T-helper 1 cell (primary cell): ENCODE measurements at places on chromosomes 7 and 10.
A peak's percentile ranks its signal among the peaks of the same experiment; 100 is the strongest.

DNA sequence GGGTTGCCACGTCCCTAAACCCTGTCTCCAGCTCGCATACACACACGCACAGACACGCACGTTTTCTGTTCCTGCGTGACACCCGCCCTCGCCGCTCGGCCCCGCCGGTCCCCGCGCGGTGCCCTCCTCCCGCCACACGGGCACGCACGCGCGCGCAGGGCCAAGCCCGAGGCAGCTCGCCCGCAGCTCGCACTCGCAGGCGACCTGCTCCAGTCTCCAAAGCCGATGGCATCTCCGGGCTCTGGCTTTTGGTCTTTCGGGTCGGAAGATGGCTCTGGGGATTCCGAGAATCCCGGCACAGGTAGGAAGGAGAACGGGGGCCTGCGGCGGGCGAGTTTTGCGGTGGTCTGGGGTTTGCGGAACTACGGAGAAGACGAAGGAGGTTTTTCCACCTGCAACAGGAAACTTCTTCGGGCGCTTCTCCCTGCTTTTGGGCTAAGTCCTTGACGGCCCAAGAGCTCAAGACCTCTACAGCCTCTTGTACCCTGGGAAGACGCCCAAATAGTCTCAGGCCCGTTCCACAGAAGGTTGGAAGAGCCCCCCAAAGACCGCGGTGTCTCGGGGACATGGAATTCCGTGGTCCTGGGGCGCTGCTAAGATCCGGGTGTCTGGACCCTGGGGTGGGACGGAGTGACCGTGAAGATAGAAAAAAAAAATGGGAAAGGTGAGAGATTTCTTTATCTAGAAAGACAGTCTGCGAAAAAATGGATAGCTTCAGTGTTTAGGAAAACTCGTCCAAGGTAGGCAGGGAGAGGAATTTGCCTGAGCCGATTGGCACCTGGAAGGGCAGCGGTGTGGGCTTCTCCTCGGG, at the start of gene GAD2:
GAD2 (plus strand) TSS at position 190 of the 811 bp plus-strand sequence; CDS start at position 226, 36 bp downstream.
- DNase-seq, result no peak

GRCh38 chr7:133843341-133843740, 283.8 kb upstream of the LRGUK start:
- no peak for DNase-seq

DNA sequence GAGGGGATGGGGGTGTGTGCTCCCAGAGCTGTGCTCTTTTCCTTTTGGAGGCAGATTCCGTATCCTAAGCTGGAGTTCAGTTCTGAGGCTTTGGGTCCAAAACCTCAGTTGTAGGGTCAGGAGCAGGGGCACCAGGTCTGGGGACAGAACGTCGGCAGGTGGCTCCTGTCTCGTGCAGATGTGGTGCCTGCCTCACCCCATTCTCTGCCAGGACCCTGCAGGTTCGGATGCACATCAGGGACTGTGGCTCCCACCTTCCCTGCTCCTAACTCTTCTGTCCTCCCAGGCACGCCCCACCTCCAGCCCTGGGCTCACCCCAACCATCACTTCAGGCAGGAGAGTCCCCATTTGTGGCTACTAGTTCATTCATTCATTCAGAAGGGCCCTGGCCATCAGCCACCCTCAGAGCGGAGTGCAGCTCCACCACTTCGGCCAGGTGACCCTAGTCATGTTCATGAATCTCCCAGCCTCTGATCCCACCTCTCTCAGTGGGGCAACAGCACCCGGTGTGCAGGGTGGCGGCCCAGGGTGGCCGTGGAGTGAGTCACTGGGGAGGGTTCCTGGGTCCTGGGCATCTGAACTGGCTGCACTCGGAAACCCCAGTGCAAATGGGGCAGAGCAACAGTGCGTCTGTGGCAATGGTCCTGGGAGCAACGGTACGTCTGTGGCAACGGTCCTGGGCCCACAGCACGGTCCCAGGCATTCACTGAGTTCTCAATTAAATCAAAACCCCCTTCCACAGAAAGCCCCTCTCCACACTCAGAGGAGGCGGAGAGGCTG, 100.8 kb upstream of the FAM20C start:
- DNase-seq, result no peak

DNA sequence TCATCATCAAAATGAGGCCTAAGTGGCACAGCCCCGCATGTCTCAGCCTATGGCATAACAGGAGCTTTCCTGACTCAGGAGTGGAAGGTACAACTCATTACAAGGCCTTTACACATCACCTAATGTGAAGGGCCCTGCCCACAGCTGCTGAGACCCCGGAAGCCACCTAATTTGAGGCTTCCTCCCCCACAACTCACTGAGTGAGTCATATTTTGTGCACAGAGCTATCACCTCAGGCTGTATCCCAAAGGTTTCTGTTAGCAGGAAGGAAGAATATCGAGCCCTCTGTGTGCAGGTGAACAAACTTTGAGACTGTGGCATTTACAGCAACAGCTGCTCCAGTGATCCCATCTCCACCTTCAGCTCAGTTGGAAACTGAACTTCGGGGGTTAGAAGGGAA, 20.6 kb downstream of the HTR5A start:
- DNase-seq, result no peak

DNA sequence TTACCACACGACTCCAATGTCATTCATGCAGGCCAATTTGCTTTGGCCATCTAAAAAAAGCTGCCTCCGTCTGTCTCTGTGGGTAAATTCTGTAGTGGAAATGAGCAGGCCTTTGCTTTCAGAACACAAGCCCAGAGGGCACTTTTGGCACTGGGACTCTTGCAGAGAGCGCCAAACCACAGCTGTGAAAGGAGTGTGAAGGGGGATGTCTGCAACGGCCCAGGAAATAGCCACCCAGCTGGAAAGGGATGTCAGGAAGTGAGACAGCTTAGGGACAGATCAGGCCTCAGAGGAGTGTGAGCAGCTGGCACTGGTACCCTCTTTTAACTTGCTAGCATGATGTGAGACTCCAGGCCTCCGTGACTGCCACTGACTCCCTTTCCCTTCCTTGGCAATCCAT, 152.4 kb downstream of the DKK1 start:
- DNase-seq, result no peak

GRCh38 chr7:25853314-25853713, 298.7 kb upstream of the NFE2L3 start:
- DNase-seq, result no peak

GRCh38 chr10:24349379-24350001, 140.6 kb downstream of the KIAA1217 start:
- no peak for DNase-seq

DNA sequence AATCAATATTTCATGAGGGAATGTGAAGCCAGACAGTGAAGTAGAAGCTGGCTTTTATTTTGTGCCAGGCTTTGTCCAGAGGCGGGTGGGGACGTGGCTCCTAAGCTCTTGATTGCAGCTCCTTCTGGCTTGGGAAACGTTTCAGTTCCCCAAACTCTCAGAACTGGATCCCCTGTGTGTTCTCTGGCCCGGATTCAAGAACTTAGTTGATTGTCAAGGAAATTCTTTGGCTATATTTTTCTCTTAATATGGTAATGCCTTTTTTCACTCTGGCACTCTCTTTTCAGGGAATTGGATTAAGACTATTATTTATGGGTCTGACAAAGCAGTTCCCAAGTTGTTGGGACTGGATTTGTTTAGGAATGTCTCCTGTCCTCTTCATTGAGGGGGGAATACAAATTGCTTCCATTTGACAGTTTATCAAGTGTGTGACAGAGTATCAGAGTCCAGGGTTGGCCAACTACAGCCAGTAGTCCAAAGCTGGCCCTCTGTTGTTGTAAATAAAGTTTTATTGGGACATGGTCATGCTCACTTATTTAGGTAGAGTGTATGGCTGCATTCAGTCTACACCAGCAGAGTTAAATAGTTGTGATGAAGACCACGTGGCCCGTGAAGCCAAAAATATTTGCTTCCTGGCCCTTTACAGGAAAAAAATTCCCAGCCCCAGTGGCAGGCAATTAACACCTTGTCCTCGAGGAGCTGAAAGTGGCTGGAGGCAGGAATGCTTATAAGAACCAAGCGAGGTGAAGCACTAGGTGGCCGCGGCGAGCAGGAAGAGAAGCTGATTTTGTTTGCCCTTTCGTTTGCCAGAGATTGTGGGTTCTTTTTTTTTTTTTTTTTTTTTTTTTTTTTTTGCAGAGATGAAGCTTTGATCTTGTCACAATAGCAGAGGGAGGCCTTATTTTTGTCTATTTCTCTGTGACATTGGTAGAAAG, 34.3 kb downstream of the HTRA1 start:
- peak; percentile 7 for DNase-seq

- no peak for DNase-seq
These were observed 15.9 kb upstream of the AKR1B1 start for GRCh38 chr7:134474828-134475227.

GRCh38 chr10:120453886-120454285, 3.1 kb upstream of the PLPP4 start:
- no peak for DNase-seq

DNA sequence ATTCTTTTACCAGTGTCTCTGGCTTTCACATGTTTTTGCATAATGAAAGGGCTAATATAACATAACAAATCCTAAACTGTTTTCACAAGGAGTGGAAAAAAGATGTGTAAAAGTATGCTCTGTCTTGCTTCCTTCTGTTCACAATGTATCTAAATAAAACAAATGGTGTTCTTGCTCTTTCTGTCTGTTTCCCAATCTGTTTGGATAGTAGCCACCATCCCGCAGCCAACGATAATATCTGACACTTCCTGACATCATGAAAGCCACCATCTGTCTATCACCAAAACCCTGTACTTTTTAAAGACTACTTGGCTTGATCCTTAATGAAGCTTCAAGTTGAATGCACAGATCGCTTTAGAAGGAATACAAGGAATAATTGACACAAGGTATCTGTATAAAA, 246.2 kb downstream of the ETV1 start:
- DNase-seq, result no peak
